Dorsolateral prefrontal cortex (tissue), 122 donors: ENCODE measurements at places on chromosomes 12 and 14.

- DNase-seq = no peak
Measured at GRCh38 chr12:27178723-27179399, 65.2 kb upstream of the STK38L start.

DNA sequence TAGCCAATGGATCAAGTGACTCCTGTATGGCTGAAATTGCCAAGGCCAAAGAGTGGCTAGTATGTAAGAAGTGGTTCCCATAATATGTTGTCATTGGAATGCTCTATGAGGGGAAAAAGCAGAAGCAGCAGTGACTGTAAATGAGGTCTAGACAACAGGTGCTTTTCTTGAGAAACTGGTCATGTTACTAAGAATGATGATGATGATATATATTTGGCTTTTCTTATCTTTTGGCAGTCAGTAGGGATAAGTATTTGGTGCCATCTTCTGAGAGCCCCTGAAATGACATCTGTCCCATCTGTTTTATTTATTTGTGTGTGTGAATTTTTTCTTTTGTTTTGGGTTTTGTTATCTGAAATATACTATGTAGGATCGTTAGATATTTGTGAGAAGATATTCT lies 141.7 kb downstream of the SYT1 start:
- no peak for DNase-seq

- peak; percentile 56 for DNase-seq
Measured at GRCh38 chr14:104749111-104749649, 3.8 kb upstream of the SIVA1 start.

GRCh38 chr14:22417914-22418313 lies 171.1 kb downstream of the DAD1 start:
- DNase-seq = no peak

- no peak for DNase-seq
Measured at GRCh38 chr12:109687250-109687649, 26.4 kb upstream of the FAM222A start.

DNA sequence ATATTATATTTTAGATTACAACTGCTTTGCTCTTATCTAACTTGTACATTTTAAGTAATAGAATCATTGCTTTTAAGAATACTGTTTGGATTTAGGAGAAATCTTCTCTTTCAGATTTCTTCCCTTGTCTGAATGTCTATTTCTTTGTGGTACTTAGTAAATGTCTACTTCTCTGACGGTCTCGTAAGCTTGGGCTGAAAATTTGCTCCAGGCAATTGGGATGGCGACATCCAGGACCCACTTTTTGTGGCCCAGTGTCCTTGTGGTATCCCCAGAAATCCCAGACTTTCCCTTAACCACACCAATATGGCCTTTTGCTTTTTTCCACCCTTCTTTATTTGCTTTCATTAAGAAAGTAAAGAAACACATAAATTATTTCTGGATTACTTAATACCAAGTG lies 24.0 kb upstream of the CCER1 start:
- no peak for DNase-seq

- no peak for DNase-seq
Measured at GRCh38 chr12:51631591-51631990, 40.6 kb downstream of the SCN8A start.

GRCh38 chr12:18224745-18225144 lies 36.6 kb upstream of the PIK3C2G start:
- DNase-seq = no peak

DNA sequence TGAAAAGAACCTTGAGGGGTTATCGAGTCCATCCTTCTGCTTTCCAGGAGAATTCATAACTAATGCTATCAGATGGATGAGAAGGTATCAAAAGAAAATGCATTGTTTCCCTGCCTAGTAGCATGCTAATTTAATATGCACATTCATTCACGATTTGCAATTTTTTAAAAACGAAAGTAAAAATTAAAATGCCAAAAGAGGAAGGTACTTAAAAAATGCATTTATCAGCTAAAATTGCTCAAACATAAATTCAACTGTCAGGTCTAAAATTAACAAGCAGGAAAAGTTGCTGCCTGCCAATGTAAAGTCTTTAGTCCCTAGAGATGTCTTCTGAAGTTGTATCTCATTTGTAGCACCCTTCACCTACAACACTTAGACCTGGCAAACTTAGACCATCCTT lies 7.9 kb downstream of the ATF7 start:
- no peak for DNase-seq

DNA sequence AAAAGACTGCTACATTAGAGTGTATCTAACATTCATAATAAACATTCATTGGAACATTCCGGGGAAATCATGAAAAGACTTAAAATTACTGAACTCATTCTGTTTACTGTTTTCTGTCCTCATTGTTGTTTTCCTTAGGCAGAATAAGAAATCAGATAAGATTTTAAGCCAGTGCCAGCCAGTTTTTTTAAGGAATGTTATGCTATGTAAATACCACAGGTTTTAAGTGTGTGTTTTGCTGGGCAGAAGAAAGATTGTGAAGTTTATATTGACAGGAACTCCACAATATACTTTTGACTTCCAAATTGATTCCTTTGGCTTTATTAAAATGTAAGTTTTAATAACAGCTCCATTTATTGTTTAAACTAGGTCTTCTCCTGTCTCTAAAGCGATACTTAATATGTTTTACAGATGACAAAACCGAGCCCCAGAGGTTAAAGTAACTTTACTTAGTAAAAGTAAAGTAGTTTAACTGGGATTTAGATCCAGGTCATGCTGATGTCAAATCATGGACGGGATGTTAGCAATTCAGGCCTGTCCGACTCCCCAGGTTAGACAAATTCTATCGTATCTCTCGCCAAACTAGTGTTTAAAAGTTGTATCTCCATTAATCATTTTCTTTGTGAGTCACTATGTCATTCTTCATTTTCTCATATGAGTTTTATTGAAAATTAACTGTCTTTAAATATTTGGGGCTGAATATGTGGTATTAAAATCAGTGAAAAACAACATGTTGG lies 1.7 kb downstream of the LARP4 start:
- no peak for DNase-seq

DNA sequence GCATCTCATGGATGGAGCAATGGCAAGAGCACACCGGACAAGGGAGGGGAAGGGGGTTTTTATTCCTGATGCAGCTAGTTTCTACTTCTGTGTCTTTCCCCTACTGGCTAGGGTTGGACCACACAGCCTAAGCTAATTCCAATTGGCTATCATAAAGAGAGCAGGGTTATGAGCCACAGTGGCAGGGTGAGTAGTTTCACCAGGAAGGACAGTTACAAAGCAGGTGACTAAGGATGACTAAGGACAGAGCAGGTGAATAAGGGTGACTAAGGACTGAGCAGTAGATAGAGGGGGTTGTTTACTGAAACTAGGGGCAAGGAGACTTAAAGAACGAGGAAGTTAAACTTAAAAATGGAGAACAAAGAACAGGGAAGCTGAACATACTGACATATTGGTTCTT lies 321.4 kb upstream of the SEL1L start:
- DNase-seq = no peak

DNA sequence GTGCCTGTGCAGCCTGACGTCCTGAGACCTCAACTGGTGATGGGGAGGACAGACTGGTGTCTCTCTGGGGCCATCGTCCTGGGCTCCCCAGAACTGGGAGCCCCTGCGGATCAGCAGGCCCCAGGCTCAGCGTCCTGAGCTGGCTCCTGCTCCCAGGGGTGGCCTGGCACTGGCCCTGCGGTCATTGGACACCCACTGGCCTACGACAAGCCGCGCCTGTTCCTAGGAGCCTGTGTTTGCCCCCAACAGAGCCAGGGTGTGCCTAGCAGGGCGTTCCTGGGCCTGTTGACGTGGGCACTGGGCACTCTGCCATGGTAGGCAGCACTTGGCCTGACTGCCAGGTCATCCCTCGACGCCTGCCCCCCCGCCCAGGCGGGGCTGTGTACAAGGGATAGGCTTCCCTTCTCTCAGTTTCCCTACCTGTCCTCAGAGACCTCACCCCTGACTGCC lies 8.4 kb downstream of the ADSS1 start:
- DNase-seq = no peak

DNA sequence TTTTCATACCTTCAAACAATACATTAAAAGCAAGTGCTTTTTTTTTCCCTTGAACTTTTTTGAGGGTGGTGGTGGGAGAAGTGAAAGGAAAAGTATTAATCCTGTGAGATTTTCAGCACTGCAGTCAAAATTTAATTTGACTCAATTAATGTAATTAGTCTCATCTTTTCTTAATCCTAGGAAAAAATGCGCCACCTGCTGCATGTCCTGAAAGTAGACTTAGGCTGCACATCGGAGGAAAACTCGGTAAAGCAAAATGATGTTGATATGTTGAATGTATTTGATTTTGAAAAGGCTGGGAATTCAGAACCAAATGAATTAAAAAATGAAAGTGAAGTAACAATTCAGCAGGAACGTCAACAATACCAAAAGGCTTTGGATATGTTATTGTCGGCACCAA lies 52.2 kb downstream of the SPATA7 start:
- DNase-seq = no peak

- DNase-seq = no peak
Measured at GRCh38 chr12:42019746-42020145, 124.9 kb downstream of the GXYLT1 start.

GRCh38 chr14:101508948-101509729 lies 52.2 kb upstream of the DIO3 start:
- DNase-seq = peak; percentile 16

GRCh38 chr12:16323638-16324037 lies 23.8 kb upstream of the MGST1 start:
- DNase-seq = no peak

DNA sequence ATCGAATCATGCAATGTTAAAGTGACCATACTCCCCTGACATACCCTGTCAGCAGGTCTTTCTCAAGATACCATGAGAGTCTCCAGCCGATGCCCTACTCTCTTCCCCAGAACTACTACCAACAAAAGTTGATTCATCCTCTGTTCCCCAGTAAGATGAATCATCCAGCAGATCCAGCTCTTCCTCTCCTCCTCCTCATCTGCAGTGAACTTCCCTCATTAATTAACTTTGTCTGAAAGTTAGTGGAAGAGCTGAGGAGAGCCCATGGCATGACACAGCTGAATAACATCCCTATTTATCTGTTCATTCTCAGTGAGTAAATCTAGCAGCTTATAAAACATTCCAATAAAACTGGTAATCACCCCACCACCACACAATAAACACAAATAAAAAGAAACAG lies 213.4 kb downstream of the EGLN3 start:
- no peak for DNase-seq

DNA sequence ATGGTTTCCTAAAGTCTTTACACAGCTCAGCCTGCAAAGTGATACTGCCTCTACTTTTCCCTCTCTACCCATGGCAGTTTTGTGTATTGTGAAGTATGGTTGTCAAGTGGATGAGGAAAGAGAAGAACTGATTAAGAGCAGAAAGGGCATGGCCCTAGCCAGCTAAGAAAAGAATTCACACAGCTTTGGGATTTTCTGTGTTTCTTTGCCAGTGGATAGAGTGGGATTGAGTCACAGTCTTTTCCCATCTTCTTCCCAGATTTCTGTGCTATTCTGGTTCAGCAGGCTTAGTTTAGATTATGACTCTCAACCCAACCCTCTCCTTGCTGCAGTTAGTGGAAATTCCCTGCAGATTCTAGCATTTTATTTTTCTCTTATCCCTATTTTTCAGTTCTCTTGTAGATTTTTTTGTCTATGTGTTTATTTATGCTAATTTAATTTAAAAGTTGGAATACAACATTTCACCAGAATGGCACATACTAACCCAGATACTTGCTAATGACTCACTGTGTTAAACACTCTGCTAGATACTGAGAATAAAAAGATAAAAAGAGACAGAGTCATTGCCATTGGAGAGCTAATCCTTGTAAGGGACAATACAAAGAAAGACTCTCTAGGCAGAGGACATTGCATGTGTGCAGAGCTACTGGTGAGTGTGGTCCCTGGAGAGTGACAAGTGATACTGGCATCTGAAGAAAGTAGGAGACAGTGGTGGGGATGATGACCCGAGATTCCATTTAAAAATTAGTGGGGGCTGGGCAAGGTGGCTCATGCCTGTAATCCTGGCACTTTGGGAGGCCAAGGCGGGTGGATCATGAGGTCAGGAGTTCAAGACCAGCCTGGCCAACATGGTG lies 106.3 kb downstream of the ST8SIA1 start:
- no peak for DNase-seq

GRCh38 chr14:58082491-58083098 lies 69.4 kb downstream of the ARMH4 start:
- DNase-seq = no peak

GRCh38 chr12:49342914-49343731 lies 3.6 kb upstream of the DNAJC22 start:
- peak; percentile 42 for DNase-seq

DNA sequence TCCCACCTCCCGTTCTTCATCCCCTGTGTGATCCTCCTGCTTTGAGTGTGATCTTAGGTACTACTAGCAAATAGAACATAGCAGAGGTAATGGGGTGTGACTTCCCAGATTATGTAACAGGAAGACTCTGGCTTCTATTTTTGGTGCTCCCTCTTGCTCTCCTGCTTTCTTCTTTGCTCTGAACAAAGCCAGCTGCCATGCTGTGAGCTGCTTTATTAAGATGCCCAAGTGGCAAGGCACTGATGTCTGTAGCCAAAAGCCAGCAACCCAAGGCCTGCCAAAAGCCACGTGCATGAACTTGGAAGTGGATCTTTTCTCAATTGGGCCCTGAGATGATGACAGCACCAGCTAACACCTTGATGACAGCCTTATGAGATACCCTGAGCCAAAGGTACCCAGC lies 5.8 kb upstream of the MFAP5 start:
- DNase-seq = no peak

GRCh38 chr12:12995088-12995487 lies 5.0 kb downstream of the HEBP1 start:
- DNase-seq = no peak

DNA sequence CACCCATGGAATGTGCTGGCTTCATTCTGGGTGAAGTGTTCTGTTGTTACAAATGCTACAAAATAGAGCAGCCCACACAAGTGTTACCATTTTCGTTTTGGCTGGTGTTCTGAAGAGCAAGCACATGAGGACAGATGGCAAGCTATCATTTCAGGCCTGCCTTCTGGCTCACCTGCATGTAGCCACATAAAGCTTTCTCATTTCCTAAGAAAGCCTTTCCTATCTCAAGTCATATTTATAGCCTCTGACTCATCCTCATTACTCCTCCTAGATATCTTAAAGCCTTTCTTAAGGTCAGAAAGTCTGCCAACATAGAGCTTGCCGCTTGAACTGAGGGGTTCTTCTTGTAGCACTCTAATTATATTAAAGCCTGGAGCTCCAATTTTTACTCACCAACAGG lies 89.0 kb downstream of the PTPRR start:
- DNase-seq = no peak

DNA sequence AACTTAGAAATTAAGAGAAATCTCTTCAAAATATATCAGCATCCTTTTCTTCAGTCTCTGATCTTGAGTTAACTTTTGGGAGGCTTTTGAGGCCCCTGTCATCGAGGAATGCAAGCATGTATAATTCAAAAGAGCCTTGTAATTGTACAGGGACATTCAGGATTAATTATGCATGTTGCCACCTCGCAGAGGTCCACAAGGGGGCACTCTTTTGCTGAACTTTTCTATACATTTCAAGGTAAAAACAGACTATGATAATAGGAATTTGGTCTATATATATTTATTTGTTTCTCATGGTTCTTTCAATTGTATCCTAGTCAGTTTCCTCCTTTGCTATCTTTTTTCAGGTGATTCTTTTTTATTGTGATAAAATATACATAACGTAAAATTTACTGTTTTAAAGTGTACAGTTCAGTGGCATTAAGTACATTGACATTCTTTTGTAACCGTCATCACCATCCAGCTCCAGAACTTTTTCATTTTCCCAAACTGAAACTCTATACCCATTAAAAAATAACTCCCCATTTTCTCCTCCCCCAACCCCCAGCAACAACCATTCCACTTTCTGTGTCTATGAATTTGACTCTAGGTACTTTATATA lies 47.0 kb upstream of the SLC2A13 start:
- DNase-seq = no peak

GRCh38 chr14:37203423-37203822 lies 5.7 kb downstream of the MIPOL1 start:
- DNase-seq = no peak

- no peak for DNase-seq
Measured at GRCh38 chr12:13175499-13175898, 21.0 kb upstream of the EMP1 start.
